Astrocyte of the hippocampus (primary cell): ENCODE measurements at places on chromosomes 1 and 21.
A peak's percentile ranks its signal among the peaks of the same experiment; 100 is the strongest.

DNA sequence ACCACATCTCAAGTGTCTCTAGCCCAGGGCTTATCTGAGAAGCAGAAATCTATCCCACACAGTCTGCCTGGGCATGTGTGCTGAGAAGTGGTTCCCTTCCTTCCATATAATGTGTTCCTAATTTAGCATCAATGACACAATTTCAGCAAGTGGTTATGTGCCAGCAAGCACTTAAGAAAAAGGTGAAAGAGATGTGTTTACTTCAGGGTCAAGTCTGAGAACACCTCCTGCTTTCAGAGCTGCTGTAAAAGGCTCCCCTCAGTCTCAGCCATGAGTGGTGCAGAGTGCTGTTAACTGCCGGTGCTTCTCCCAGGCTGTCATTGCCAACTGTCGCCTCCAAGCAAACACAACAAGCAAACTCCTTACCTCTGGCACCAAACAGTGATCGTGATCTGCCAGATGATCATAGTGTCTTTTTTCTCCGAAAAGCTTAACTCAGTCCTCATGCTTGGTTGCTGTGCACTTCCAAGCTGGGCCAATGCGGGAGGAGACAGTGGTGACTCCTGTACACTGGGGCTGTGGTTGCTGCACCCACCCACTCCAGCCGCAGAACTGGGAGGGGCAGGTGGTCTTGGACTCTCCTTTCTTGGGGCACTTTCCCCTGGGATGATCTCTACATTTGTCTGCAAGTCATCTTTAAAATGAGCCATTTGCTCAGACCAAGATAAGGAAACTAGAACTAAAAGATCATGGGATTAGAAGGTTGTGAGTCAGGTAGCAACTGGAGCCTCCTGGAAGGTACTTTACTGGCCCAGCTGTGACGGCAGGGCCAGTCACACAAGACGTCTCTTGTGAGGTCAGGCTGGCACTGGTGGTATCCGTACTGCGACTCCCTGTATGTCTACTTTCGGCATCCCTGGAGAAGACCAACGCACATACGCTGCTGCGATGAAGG is 32.4 kb downstream of the ATP1A1 start:
- DNase-seq, result no peak

- DNase-seq, result peak; percentile 15
These were observed 23.0 kb downstream of the RGS2 start for GRCh38 chr1:192831706-192832355.

GRCh38 chr1:181133441-181133951 is 45.0 kb downstream of the IER5 start:
- no peak for DNase-seq

- DNase-seq, result peak; percentile 97
These were observed 3.7 kb upstream of the CCN1 start for GRCh38 chr1:85576642-85577418.
